ENCODE measurements at places on chromosomes 2 and 18.
A peak's percentile ranks its signal among the peaks of the same experiment; 100 is the strongest.

DNA sequence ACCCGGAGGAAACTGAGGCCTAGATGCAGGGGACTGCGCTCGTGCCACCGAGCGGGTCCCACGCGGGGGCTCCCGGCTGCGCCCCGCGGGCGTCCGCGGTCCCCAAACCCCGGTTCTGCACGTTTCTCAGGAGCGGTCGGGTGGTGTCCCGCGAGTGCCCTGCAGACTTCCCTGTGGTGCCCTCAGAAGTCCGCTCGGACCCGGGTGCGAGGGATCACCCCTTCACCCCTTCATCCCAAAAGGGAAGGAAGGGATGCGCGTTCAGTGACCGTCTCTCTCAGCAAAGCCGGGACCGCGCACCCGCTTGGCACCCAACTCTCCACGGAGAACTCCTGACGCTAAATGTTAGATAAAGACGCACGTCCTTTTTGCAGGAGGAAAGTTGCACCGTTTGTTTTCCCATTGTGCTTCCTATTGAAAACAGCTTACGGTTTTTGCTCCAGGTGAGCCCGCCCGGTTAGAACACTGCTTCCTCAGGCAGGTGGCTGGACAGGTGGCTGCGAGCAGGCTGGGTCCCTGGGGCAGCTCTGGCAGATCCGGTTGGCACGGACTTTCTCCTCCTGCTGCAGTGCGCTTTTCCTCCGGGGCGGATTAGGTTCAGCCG lies 779 bp downstream of the DGKD start:
- peak; percentile 46 for DNase-seq

DNA sequence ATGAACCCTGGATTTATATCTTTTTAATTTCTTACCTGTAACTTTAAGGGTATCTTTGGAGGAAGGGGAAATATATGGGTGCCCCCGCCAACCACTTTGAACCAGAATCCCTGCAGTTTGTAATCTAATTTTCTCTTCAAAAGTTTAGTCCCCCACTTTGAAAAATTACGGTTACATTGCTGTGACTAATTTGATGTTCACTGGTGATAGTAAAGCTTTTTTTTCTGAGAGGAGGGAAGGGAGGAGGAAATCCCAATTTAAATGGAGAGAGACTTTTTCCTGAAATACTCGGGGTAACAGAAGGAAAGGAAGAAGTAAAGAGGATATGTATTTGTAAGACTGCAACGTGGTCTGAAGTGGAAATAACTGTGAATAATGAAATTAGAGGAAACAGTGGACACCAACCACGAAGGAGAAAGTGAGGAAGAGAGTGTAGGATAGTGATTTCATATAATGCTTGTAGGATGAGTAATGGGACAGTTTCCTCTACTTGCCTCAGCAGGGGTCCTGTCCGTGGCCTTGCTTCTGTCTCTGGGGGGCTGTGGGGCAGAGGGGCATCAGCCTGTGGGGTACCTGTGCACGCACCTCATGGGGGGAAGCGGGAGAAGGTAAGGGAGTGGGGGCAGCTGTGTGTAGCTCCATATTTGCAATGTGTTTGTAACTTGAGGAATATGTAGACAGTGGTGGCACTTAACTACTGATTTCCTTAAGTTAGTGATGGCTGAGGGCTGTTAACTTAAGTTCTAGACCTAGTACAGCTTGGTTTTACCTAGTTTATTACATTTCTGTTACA lies 161.1 kb downstream of the LTBP1 start:
- no peak for DNase-seq

DNA sequence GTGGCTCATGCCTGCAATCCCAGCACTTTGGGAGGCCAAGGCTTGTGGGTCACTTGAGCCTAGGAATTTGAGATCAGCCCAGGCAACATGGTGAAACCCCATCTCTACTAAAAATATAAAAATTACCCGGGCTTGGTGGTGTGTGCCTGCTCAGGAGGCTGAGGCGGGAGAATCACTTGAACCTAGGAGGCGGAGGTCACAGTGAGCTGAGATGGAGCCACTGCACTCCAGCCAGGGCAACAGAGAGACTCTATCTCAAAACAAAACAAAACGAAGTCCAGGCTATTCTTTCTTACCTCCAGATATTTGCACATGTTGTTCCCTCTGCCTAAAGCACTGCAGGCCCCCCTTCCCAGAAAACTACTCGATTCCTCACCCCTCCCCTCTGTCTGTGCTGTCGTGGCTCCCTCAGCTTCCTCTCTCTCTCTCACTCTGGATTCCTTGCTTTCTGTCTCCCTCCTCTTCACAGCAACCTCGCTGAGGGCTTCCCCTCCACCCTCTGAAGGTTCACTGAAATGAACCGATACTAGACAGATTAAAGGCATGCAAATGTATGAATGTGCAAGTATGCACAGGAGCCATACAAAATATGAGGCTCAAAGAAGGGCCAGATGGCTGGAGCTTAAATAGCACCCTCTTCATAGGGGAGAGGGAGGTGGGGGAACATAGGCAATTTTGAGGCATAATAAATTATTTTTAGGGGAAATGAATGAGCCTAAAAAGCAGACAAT lies 18.5 kb downstream of the TMEM177 start:
- DNase-seq = no peak

- DNase-seq = no peak
Measured at GRCh38 chr18:39611381-39612100, 2045.9 kb upstream of the CELF4 start.

- DNase-seq = no peak
Measured at GRCh38 chr2:83567551-83567950, 891.5 kb downstream of the SUCLG1 start.

DNA sequence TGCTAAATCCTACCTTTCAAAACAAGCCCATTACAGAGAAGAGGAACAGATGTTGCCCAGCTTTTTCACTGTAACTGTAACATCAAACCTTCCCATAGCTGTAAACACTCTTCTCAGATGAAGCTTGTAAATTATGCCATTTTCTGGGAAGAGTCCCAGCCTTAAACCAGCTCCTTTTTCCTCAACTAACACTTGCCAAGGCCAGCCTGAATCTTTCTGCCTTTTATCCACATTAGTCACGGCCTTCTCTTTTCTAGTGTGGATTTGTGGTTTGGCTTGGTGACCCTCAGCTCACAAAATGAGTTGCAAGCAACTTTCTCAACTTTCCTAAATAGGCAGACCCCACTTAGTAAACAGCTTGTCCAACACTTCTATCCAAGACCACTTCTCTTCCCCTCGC lies 90.2 kb downstream of the CABLES1 start:
- DNase-seq = no peak

GRCh38 chr2:109079590-109079989 lies 49.4 kb upstream of the SH3RF3 start:
- DNase-seq = no peak

DNA sequence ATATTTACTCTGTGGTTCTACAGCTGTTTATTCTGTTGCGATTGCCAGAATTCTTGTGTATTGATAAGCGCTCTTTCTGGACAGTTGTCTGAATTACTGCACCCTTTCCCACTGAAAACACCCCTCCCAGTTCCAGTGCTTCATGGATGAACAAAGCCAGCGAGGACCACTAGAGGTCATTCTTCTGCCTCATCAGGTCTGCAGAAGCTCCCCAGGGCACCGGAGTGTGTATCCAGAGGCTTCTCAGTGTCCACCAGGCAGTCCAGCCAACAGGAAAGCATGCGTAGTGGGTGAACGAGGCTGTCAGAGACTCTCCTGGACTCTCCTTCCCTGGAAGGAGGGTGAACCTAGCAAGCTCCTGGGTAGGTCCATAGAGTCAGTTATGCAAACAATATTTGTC lies 40.6 kb upstream of the INHBB start:
- no peak for DNase-seq

GRCh38 chr18:22475426-22476100 lies 57.8 kb upstream of the CTAGE1 start:
- DNase-seq = no peak

GRCh38 chr2:23685181-23685580 lies 241.7 kb downstream of the ATAD2B start:
- DNase-seq = no peak

DNA sequence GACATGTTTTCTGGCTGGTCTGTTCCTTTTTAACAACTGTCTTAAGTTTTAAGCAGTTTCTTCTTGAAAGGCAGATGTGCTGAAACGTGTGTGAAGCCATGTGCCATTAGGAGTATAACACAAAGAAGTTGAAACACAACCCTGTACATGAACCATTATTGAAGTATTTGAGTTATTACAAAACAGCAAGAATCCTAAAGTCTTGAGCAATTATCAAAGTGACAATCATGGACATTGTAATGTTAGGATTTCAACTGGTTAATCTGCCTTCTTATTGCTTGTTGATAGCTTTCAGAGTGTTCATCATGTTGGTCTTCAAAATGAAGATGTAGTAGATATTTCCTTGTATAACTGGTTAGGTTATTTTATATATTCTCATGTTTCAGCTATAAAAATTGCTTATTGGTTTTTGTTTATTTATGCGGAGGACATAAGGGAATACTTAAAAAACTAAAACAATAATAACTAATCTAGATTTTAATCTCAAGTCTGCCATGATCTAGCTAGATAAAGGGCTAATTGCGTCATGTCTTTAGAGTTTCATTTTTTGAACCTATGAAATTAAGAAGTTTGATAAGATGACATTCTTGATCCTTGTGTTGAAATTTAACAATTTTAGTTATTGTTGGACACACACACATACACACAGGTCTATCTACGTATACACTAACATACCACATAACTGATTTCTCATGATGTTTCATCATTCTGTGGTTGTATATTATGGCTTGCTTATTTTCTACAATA lies 21.1 kb downstream of the PPP1R1C start:
- DNase-seq = no peak

DNA sequence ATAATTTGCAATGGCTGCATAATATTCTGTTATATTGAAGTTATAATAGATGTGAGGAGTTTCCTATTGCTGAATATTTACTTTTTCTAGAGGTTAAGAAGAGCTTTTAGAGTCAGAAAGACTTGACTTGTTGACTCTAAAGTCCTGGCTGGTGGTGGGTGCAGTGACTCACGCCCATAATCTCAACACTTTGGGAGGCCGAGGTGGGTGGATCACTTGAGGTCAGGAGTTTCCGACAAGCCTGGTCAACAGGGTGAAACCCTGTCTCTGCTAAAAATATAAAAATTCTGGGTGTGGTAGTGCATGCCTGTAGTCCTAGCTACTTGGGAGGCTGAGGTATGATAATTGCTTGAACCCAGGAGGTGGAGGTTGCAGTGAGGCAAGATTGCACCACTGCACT lies 33.9 kb upstream of the ATIC start:
- DNase-seq = no peak

GRCh38 chr2:218432676-218433365 lies 13.9 kb downstream of the VIL1 start:
- DNase-seq = no peak

GRCh38 chr2:68040078-68040477 lies 22.7 kb downstream of the C1D start:
- no peak for DNase-seq

GRCh38 chr2:236603361-236604015 lies 33.9 kb downstream of the ACKR3 start:
- no peak for DNase-seq

- no peak for DNase-seq
Measured at GRCh38 chr18:63128237-63128974, 191.2 kb downstream of the BCL2 start.

GRCh38 chr2:110650346-110650745 lies 27.5 kb downstream of the BUB1 start:
- DNase-seq = peak; percentile 42

GRCh38 chr18:7458884-7459283 lies 108.2 kb upstream of the PTPRM start:
- no peak for DNase-seq

- DNase-seq = no peak
Measured at GRCh38 chr2:96664366-96664925, 21.9 kb downstream of the FER1L5 start.

GRCh38 chr2:68861330-68861729 lies 9.9 kb downstream of the BMP10 start:
- no peak for DNase-seq

GRCh38 chr2:18396329-18397010 lies 164.0 kb downstream of the RDH14 start:
- DNase-seq = no peak

GRCh38 chr18:48076461-48076860 lies 146.0 kb upstream of the SMAD2 start:
- DNase-seq = no peak

DNA sequence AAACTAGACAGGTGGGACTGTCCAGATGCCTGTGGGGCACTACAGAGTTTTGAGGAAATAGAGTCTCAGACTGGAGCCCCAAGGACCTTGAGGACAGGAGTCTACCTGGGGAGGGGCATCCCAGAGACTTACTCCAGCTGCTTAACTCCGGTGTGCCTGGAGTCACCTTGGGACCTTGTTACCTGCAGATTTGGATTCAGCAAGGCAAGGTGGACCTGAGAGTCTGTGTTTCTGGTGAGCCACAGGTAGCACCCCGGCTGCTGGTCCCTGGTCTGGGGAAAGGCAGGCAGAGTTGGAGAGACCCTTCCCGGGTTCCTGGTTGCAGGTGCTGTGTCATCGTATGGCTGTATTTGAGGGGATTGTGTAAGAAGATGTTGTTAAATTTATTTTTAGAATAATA lies 102.4 kb downstream of the AGAP1 start:
- DNase-seq = no peak

GRCh38 chr2:69796174-69796573 lies 33.3 kb upstream of the GMCL1 start:
- DNase-seq = no peak

DNA sequence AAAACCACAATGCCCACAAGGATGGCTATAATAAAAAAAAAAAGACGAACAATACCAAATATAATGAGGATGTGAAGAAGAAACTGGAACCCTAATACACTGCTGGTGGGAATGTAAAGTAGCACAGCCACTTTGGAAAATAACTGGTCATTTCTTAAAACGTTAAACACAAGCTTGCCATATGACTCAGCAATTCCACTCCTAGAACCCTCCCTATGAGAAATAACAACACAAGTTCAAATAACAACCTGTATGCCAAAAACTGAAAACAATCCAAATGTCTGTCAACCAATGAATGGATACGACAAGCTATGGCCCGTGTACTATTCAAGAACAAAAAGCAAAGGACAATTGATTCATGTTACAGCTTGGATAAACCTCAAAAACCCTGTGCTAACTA lies 7.0 kb upstream of the ALPK2 start:
- no peak for DNase-seq

GRCh38 chr2:162308747-162309503 lies 9.6 kb downstream of the IFIH1 start:
- DNase-seq = no peak

DNA sequence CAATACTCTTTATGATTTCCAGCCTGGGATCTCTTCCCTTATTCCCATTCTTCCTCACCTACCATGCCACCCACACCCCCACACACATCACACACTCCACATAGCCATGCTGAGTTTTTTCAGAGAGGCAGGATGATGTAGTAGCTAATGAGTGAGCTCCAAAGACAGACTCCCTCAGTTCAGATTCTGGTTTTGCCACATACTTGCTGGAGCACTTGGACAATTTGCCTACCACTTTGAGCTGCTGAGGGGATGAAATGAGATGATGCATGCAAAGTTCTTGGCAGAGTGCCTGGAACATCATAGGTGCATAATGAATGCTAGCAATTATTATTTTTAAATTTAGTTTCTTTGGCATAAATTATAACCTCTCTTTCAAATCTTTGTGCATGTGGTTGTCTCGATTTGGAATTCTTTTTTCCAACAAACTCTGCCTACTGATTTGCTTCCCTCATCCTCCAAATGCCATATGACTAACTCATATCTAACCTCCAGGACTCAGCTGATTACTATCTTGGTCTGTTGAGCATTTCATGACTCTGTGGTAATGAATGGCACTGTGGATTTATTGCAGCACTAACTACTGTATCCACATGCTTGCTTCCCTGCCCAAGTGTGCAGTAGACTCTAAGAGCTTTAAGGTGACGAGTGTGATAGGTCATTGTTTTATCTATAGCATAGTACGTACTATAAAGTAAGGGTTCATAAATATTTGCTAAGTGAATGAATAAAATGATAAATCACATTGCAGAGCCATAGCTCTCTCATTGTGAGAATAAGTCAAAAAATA lies 99.1 kb downstream of the TACR1 start:
- no peak for DNase-seq
